ENCODE measurements at places on chromosomes 5 and 9.

- DNase-seq, result no peak
These were observed 23.8 kb downstream of the LVRN start for GRCh38 chr5:115985802-115986757.

- no peak for DNase-seq
These were observed 17.9 kb downstream of the MRNIP start for GRCh38 chr5:179840766-179841165.

- DNase-seq, result no peak
These were observed 206.9 kb downstream of the MELK start for GRCh38 chr9:36779582-36779981.

GRCh38 chr9:111150181-111150580 lies 111.9 kb upstream of the LPAR1 start:
- DNase-seq, result no peak

- no peak for DNase-seq
These were observed 18.7 kb downstream of the ADAMTS13 start for GRCh38 chr9:133440874-133441273.

DNA sequence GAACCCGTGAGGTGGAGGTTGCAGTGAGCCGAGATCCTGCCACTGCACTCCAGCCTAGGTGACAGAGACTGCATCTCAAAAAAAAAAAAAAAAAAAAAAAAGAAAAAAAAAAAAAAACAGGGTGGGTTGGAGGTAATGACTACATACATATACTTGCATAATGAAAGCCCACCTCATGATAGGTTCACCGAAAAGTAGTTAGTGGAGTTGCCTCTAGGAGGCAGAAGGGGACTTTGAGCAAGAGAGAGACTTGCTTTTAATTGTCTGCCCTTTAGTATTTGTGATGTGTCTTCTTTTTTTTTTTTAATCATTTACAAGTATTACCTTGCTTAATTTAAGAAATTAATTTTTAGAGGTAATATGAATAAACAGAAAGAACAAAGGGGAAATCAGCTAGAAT lies 99.8 kb downstream of the PPARGC1B start:
- no peak for DNase-seq

- DNase-seq, result no peak
These were observed 41.2 kb downstream of the DBH start for GRCh38 chr9:133677126-133678010.

GRCh38 chr5:17441351-17441750 lies 56.7 kb upstream of the TAF11L2 start:
- DNase-seq, result no peak

GRCh38 chr5:88732181-88732633 lies 150.8 kb downstream of the MEF2C start:
- no peak for DNase-seq

DNA sequence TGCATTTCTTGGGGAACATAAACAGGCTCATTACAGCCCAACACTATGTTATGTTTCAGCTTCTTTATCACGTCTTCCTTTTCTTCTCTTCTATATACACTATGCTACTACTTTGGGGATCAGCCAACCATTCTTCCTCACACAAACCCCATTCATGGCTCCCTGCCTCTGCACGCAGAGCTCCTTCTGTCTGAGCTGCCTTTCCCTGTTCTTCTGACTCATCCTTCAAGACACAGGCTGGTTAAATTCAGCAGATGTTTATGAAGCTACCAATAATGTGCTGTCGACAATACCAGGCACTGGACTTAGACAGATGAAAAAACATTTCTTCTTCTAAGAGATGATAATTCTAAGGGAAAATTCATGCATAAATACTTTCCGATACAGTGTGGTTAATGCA lies 102.5 kb upstream of the TXNDC8 start:
- DNase-seq, result no peak

- DNase-seq, result no peak
These were observed 68.5 kb downstream of the FRMD3 start for GRCh38 chr9:83469722-83470121.

GRCh38 chr5:118611332-118611945 lies 376.9 kb downstream of the DTWD2 start:
- peak; percentile 4 for DNase-seq

- no peak for DNase-seq
These were observed 624.2 kb upstream of the ZNF608 start for GRCh38 chr5:125370461-125371205.

- no peak for DNase-seq
These were observed 100.9 kb downstream of the PRKACG start for GRCh38 chr9:68913054-68913453.

DNA sequence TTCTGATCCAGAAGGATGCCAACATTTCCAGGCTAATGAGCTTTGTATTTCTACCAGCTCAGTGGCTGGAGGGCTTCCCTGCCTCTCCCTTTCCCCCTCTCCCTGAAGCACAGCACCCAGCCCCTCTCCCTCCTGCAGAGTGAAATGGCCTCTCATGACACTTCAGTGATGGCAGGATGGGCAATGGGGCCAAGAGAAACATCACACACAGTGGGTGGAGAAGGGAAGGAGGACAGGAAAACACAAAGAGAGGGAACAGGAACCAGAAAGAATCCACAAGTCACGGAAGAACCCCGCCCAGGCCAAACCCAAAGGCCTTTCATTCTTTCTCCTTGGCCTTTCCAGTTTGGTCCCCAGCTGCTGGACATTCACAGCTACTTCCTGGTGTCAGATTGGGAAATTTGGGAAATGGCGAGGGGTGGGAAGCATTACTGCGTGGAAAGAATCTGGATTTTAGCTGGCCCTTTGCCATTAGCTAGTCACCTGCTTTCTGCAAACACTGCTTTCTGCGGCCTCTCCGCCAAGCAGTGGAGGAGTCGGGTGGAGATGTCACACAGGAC lies 82.6 kb downstream of the GLDC start:
- no peak for DNase-seq

GRCh38 chr9:85024374-85024773 lies 354.8 kb downstream of the NTRK2 start:
- DNase-seq, result no peak

DNA sequence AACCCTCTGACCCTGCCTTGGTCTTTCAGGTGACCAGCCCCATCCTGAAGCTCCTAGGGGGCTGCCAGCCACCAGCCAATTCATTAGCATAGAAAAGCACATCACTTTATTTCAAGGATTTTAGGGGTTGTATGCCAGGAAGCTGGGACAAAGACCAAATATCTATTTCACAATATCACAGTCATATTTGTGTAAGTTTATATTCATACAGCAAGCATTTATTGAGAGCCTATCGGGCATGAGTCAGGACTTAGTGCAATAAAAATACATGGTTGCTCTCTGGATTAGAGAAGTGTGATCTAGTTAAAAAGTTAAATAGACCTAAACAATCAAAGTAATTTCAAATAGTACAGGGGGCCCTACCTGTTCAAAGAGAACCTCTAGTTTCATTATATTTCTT lies 113.8 kb downstream of the ERCC6L2 start:
- DNase-seq, result no peak

DNA sequence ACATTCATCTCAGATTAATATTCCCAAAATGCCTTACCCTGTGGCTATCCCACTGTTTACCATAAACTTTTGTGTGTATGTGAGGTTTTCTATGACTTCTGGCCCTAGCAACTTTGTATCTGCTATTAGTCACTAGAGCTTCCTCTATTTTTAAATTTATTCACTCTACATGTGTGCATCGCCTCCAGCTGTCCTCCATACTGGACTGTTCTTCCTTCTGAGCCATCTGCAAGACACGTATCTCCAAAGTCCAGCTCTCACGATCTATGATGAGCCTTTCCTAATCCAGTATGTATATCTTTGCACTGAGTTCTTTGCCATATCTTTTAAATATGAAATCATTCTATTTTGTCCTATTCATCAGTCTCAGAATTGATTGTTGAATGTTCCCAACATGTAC lies 1.7 kb upstream of the GNG10 start:
- DNase-seq, result no peak

GRCh38 chr5:39712316-39713249 lies 287.8 kb upstream of the DAB2 start:
- DNase-seq, result no peak

DNA sequence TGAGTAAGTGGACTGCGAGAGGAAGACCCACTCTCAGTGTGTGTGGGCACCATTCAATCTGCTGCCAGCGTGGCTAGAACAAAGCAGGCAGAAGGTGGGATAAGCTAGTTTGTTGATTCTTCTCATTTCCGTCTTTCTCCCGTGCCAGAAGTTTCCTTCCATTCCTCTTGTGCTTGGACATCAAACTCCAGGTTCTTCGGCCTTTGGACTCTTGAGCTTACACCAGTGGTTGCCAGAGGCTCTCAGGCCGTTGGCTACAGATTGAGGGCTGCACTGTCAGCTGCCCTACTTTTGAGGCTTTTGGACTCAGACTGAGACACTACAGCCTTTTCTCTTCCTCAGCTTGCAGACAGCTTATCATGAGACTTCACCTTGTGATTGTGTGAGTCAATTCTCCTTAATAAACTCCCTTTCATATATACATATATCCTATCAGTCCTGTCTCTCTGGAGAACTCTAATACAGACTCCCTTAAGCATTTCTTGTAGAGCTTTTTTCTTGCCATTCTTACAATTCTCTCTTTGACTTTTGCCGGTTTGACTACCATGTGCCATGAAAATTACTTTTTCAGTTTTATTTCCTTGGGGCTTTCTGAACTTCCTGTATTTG lies 494.9 kb downstream of the PRR16 start:
- no peak for DNase-seq

- DNase-seq, result no peak
These were observed 91.7 kb upstream of the GDNF start for GRCh38 chr5:37931541-37931940.

DNA sequence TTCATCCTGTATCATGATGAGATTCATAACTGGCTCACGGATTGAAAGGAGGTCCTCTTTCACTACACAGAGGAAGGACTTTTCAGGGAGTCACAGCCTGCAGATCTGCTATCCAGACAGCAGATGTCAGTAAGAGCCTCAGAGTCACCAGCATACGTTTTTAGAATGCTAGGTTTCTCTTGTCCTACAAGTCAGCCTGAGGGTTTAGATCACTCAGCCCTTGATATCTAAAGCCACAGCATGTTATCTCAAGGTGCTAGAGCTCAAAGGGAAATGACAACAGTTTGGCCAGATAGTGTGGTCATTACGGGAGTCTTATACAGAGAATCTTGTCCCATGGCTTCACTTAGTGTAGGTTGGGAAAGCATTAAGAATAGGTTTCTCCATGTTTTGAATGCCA lies 30.9 kb upstream of the SLC46A2 start:
- no peak for DNase-seq

GRCh38 chr5:159398936-159399335 lies 68.6 kb upstream of the IL12B start:
- DNase-seq, result no peak

DNA sequence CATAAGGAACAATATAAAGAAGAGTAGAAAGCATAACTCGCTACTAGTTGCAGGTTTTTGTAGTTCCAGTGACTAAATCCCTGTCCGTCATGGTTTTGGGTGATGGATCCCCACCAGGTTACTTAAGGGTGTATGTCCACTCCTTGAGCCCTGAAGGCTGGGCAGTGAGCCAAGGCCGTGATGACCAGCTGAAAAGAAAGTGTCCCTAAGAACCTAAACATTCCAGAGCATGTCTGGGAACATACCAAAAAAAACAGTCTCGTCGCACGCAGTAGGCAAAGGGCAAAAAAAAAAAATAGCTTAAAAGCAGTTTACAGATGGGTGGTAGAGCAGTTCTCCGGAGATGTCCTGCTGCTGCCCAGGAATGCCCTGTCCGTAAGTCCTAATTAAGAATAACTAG lies 21.4 kb upstream of the SNAPC3 start:
- DNase-seq, result peak; percentile 46

- peak; percentile 43 for DNase-seq
These were observed 59.2 kb downstream of the PRELID2 start for GRCh38 chr5:145775893-145776444.
